ENCODE measurements at places on chromosomes 11 and 22.
A peak's percentile ranks its signal among the peaks of the same experiment; 100 is the strongest.

DNA sequence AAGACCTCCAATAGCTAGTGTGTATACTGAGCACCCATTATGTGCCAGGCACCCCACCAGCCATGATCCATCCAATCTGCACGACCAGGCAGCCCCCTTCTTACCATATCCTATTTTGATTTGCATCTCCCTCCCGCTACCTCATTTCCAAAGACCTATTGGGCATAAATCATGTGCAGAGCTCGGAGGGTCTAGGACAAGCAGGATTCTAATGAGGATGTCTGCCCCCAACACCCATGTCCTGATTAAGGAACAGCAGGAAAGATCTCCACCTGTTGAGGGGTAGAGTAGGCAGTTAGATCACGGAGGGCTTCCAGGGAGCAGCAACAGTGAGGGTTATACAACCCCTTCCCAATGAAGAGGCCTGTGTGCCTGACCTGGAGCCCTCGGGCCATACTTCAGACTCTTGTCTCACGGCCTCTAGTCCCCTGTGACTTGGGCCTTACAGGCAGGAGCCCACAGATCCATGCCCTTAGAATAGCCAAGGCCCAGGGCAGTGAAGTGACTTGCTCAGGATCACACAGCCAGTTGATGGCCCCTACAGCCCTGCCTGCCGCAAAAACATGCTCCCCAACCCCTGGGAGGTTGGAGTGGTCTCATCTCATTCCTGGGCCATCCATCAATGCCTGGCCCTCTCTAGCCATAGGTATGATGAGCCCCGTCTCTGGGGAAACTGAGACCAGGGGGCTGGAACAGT lies 3.5 kb downstream of the RAB3IL1 start:
- DNase-seq: no peak

DNA sequence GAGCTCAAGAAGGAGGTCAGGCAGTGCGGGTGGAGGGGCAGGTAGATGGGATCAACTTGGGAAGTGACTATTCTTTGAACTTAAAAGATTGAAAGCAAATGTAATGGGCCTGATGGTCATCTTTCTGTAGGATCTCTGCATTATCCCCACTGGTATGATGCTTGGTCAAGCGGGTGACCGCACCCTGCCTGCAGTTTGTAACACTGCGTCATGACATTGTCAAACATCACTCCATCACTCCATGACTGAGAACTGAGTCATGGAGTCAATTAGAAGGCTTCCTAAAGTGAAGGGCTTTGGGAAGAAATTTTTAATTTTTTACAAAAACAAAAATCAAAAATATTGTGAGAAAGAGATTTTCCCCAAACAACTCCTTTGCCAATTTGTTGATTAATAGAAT lies 62.4 kb upstream of the BMAL1 start:
- DNase-seq: no peak

- DNase-seq: peak; percentile 36
Observed at GRCh38 chr11:134071766-134072402, 3.0 kb downstream of the JAM3 start.

DNA sequence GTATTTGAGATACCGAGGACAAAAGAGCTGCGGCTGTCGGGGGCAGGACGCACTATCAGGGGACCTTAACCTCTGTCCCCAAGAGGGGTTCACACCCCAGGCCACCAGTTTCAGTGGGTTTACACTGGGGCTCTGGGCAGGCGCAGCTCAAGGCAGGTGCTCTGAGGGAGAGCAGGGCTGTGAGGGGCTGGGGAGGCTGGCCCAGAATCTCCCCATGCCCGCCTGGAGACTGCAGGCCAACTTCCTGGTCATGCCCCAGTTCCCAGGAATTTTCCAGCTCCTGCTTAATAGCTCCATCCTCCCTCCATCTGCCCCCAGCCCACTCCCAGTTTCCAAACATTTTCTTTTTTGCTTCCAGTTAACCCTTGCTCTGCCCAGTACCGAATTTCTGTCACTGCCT lies 7.6 kb upstream of the PGA3 start:
- no peak for DNase-seq

DNA sequence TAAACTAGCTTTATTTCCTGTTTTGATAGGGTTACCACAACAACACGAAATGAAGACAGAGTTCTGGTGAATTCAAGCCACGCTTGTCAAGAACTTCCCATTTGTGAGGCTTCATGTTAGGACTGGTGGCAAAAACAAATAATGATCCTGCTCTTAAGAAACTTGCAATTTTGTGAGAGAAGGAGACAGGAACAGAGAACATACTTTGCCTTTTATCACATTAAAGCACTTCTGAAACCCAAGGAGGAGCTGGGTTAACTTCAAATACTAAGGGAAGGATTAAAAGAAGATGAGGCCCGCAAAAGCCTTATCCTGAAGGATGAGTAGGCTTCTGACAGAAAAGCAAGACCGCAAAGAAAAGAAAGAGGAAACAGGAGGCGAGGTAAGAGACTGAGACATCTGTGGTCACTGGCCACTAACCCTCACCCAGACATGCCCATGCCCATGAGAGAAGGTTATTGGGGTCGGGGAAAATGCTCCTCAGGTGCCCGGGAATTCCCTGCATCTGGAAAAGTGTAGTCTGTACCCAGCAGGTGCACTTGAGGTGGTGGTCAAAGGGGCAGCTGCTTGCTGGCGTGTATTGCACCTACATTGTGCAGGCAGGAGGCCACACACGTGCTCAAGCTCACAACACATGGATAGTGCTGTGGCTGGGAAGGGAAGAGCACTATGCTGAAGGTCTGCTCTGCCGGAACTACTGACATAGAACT lies 50.5 kb downstream of the MAPK1 start:
- DNase-seq: no peak

DNA sequence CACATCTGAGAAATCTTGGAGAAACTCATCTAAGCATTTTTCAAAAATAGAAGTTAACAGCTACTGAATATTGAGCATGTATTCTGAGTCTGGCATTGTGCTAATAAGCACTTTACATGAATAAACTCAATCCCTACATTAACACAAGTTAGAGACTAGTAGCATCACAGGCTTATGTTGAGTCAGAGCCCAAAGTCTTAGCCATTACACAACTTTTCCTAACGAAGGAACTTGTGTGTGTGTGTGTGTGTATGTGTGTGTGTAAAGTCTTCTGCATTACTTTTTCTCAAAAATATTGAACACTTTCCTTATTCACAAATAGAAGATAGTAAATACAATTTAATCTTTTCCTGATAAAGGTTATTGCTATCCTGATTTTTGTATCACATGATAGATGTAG lies 8.7 kb upstream of the CLPB start:
- DNase-seq: no peak

GRCh38 chr22:46280999-46281623 lies 13.3 kb downstream of the TTC38 start:
- DNase-seq: no peak

DNA sequence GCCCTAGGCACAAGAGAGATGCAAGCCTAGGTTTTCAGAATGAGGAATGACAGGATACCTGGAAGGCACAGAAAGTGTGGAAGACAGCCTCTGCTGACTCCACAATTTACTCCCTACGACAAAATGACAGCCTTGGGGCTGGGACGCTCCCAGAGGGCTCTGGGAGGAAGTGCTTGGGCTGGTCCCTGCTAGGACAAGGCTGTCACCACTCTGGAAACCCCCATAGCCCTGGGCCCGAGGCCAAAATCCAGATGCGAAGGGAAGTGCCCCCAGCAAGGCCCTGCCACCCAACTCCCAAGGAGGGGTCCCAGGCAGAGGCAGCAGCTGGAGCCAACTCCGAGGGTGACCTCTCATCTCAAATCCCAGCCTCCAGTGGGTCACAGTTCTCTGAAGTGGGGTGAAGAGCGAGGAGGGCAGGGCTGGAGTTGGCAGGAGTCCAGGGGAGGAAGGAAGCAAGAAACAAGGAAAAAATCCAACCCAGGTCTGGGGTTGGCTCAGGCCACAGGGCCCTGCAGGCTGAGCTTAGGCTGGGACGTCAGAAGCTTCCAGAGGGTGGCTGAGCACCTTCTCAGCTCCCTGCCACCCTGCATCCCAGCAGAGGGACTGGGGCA lies 6.3 kb upstream of the CDC42EP2 start:
- DNase-seq: no peak

DNA sequence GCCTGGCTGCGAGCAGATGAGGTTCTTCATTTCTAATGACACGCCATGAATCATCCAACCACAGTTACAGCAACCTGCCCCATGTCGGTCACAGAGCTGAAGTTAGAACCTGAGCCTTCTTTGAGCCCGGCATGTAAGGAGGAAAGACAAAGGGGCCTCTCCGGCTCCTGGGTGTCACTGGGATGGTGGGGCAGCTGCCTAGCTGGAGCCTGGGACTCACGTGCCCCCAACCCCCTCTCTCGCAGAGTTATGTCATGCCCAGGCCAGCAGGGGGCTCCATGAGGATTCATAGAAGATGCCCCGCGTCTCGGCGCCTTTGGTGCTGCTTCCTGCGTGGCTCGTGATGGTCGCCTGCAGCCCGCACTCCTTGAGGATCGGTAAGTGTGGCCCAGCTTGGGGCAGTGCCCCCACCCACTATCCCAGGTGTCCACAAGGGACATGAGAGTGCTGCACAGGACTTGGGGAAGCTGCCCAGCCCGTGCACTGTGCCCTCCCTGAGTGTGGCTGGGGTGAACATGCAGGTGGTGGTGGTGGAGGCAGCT lies 148.5 kb downstream of the GRIK4 start:
- peak; percentile 20 for DNase-seq

DNA sequence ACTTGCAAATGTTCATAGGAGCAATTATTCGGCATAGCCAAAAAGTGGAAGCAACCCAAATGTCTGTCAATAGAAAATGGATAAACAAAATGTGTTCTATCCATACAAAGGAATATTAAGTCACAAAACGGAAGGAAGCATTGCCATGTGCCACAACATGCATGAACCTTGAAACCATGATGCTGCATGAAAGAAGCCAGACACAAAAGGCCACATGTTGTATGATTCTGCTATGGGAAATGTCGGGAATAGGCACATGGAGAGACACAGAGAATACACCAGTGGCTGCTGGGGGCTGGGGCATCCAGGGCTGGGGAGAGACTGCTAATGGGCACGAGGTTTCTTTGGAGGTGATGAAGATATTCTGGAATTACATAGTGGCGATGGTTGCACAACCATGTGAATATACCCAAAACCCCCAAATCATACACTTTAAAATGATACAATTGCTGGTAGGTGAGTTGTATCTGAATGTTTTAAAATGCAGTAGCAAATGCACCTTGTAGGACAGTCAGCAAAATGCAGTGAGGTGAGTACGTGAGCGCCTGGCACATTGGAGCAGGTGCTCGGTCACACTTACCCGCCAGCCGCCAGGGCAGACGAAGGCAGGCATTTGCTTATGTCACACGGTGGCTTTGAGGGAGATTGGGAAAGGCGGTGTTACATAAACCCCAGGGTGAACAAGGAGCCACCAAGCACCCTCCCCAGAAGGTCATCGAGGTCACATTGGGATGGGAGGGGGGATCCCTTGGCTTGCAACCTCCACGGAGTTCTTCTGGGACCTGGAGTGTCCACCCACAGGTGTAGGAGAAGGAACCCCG lies 6.3 kb upstream of the OSM start:
- DNase-seq: no peak

DNA sequence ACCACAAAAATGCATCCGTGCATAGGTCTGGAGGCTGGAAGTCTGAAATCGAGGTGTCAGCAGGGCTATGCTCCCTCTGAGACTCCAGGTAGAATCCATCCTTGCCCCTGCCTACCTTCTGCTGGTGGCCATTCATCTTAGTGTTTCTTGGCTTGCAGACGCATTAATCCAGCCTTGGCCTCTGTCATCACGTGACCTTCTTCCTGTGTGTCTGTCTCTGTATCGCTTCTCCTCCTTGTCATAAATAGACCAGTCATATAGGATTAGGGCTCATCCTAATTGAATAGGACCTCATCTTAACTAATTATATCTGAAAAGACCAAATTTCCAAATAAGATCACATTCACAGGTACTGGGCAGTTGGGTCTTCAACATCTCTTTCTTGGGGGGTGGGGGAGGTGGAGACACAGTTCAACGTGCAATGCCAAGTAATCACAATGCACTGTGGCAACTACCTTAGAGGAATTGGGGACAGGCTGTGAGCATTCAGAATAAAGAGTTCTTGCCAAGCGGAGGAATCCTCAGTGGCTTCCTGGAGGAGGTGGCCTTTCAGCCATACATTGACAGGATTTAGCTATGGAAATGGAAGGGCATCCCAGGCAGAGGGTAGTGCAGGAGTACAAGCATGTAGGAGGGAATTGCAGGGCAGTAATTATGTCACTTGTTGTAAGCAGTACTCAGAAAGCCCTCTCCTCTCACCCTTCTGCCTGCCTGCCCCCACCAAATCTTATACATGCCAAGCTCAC lies 96.2 kb upstream of the SYT13 start:
- DNase-seq: no peak

- DNase-seq: no peak
Observed at GRCh38 chr11:64569300-64569970, 21.6 kb upstream of the SLC22A12 start.

DNA sequence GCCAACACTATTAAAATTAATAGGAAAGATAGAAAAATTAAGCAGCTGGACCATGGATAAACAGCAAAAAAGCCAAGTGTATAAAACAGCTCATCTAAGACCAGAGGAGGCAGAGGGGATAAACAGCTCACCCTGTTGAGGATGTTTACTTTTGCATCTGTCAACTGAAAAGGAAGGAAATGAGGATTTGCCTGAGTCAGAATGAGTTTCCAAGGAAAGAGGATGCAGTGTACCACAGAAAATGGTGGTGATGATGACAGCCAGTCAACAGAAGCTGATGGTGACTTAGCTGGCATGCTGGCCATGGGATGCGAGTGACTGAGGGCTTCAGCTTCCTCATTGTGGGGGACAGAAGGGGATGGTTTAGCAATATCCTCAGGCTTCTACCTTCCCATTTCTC lies 183.5 kb downstream of the KIRREL3 start:
- no peak for DNase-seq

- DNase-seq: no peak
Observed at GRCh38 chr11:72349616-72350218, 84.6 kb downstream of the CLPB start.

- no peak for DNase-seq
Observed at GRCh38 chr11:69178819-69179482, 23.2 kb downstream of the SMIM38 start.

DNA sequence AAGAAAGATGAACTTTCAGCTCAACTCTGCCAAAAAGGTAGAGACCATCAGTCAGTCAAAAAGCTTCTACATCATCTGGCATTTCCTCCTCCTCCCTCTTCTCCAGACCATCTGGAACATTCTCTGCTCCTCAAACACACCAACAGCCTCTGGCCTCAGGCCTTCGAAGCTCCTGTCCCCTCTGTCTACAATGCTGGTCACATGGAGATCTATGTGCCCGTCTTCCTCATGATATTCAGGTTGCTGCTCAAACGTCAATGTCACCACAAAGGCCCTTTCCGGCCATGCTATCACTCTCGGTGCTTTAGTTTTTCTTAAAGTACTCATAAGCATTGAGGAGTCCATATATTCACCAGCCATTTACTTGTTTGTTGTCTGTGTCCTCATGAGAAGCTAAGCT lies 146.2 kb downstream of the SPATA19 start:
- DNase-seq: no peak

- DNase-seq: no peak
Observed at GRCh38 chr11:84923489-84923888, 703.7 kb downstream of the DLG2 start.

- no peak for DNase-seq
Observed at GRCh38 chr11:128711136-128711535, 17.3 kb downstream of the FLI1 start.

All from COR-L47 (cell line).